ENCODE measurements at places on chromosomes 4 and X.

DNA sequence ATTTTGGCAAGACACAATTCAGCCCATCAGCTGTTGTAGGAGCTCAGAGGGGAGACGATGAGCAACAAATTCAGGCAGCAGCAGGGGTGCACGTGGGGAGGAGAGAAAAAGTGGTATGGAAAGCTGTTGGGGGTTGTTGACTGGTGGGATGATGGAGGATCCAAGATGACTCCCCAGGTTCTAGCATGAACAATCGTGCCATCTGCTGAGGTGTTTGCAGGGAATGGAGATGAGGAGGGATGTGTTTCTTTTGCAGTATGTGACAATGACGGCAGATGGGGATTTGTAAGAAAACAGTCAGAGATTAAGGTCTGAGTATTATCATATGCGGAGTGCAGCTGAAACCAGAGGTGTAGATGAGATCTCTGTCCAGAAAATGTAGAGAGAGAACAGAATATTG lies 63.3 kb downstream of the SEL1L3 start:
- DNase-seq: no peak

GRCh38 chr4:152028131-152028530 lies 267.3 kb upstream of the GATB start:
- no peak for DNase-seq

DNA sequence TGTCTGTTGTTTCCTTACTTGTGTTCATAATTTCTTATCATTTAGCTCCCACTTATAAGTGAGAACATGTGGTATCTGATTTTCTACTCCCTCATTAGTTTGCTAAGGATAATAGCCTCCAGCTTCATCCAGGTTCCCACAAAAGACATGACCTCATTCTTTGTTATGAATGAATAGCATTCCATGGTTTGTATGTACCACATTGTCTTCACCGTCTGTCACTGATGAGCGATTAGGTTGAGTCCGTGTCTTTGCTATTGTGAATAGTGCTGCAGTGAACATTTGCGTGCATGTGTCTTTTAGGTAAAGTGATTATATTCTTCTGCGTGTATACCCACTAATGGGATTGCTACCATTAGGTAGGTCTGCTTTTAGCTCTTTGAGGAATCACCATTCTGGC lies 624.3 kb upstream of the EPHA5 start:
- no peak for DNase-seq

- DNase-seq: no peak
Measured at GRCh38 chr4:16270454-16271328, 44.4 kb upstream of the TAPT1 start.

GRCh38 chr4:43882470-43882869 lies 566.1 kb downstream of the KCTD8 start:
- no peak for DNase-seq

DNA sequence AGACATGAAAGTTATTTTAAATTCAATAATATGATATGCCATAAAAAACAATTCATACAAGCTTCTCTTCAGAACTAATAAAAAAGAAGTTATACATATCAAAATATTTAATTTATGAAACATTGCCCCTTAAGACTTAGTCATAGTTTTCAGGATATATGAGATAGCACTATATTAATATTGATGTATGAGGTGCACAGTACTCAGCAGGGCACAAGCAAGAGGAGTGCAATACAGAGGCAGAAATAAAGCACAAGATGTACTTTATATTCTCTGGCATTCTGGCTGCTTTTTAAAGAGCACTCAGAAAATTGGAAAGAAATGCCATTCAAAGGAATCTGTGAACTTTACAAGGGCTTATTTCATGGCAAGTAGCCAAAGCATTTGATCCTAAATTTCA lies 274.9 kb downstream of the CPXCR1 start:
- DNase-seq: no peak

GRCh38 chr4:148874331-148874730 lies 432.1 kb upstream of the NR3C2 start:
- DNase-seq: no peak

DNA sequence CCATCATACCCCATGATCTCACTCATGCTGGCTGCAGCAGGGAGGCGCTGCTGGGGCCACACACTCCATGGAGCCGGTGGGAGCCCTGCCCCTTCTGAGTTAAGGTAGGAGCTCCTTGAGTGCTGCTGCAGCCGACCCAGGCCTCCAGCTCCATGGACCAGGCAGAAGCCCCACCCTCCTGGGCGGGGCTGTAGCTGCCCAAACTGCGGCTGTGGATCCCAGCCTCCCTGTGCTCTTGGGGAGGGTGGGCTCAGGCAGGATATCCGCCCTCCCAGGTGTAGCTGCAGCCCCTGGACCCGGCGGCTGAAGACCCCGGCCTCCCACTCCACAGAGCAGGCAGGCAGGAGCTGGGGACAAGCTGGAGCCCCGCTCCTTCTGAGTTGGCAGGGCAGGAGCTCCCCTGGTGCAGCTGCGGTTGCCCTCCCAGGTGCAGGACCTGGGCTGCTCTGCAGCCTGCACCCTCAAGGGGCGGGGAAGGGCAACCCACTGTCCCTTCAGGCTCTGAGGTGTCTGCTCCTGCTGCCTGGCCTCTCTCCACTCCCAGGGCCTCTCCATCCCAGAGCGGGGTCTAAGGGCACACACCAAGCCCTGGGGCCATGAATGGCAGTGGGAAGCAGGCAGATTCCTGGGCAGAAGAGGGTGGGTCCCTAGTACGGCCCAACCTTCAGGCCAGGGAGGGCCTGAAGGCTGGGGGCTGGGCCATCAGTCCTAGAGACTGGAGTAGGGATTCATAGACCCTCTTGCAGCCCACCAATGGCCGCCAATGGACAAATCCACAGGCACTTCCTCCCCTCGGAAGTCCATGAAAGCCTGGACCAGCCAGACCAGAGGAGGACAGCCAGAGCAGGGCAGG lies 466.1 kb downstream of the DTHD1 start:
- no peak for DNase-seq

DNA sequence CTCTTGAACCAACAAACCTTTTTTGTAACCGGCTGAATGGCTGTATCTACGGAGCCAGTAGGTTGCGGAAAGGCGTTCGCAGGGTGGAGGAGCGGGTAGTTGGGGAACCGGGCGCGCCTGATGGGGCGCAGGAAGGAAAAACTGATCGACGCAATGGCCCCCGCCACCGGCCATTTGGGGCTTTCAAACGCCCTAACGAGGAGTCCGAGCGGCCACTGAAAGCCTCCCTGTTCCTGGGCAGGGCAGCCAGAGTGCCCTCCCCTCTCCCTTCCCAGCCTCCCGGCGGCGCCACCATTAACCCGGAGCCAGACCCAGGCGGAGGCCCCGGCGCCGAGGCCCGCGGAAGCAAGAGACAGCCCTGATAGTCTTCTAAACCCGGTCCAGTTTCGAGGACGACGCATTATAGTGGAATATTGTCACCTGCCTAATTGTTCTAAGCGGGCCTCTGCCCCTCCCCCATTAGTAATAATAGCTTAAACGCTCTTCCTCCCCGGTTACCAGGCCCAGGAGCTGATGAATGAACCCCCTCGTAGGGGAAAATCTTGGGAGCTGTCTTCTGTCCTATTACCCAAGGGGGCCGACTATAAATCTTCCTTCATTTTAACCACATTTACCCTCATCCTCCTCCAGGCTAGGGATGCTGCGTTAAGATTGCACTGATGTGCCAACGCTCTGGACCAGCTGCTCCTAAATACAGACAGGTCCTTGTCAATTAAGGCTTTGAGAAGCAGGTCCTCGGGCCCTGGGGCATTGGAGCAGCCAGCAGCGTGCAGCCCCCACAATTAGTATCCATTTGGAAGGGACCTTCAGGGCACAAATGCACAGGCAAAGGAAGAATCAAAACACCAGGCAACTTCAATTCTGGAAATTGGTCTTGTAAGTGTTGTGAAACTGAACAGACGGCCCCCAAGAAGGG lies 61.6 kb upstream of the TMEM33 start:
- DNase-seq: no peak

GRCh38 chr4:47561331-47561730 lies 76.3 kb downstream of the ATP10D start:
- no peak for DNase-seq

DNA sequence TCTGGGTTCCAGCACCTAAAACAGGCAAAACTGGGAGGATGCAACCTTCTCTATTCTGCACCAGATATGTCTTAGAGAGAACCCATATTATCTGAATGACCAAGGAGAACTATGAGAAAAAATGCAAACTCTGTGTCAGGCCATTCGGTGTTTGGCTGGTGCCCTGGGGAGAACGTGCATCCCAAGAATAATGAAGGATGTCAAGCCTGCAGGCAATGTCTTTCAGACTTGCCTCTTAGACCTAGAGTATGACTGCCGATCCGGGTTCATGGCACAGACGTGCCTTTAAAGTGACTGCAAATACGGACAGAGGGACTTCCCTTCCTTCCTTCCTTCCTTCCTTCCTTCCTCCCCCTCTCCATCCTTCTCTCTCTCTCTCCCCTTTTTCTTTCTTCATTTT lies 6.9 kb downstream of the XAGE1B start:
- no peak for DNase-seq

DNA sequence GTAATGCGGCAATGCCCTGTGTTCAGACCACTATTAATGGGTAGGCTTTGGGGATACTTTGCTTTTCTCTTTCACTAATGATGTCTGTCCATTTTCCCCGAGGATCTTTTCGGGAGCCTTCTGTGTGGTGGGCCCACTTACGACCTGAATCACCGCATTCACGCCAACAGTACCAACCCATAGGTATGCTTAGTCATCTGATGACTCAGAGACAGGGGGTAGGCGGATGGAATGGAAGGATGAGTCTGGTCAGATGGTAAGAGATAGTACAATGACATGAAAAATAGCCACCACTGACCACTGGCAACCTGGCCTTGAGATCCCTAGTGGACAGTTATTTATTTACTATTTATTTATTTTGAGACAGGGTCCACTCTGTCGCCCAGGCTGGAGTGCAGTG lies 76.0 kb upstream of the DHRSX start:
- no peak for DNase-seq
